ENCODE measurements at places on chromosomes 7 and 10.
A peak's percentile ranks its signal among the peaks of the same experiment; 100 is the strongest.

DNA sequence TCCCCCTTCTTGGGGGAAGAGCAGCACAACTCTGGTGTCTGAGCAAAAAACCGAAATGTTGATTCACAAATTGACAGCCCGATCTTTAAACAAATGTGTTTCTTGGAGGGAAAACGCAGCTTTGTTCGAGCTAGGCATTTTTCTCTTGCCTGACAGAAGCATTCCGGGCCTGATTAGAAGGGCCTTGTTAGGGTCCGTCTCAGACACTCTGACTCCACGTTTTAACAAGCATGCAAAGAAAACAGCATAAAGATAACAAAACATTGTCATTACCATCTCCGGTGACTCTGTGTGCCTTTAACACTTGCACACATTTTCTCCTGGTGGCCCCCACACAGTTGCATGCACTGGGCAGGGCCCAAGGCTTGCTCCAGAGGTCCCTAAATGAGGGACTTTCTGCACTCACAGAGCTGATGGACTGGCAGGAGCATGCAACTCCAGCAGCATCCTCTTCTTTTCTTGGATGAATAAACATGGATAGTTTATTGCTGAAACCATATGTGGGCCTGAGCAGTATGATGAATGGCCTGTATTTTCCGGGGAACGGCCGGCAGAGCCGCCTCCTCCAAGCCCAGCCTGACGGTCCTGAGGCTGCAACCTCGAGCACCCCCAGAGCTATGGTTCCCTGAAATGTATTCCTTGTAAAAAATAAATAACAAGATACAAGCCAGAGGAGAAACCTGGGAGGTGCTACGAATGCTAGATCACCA lies 50.9 kb downstream of the EBF3 start:
- no peak for DNase-seq

DNA sequence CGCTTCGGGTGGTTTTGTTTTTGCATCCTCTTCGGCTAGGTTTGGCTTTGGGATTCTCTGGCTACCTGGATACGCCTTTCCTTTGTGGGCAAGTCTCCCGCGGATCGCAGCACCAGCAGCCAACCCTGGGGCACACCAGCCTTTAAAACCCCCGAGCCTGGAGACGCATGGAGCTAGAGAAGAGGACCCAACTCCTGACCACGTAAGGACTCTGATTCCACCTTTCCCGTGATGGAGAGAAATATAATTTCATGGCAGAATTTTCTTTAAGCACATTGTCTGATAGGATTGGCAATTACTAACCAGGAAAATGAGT lies 535.4 kb upstream of the GALNT17 start:
- no peak for DNase-seq

GRCh38 chr10:7706534-7707073 lies 3.5 kb downstream of the ITIH2 start:
- DNase-seq: no peak

DNA sequence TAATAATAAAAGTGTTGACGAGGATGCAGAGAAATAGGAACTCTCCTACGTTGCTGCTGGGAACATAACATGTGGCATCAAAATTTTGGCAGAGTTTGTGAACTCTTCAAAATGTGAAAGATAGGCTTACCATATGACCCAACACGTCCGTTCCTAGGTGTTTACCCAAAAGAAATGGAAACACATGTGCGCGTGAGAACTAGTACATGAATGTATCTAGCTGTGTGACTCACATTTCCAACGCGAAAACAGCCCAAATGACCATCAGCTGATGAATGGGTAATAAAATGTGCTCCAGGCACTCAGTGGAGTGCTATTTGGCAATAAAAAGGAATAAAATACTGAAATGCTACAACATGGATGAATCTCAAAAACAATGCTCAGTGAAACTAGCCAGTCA lies 10.4 kb upstream of the ELFN1 start:
- no peak for DNase-seq

GRCh38 chr10:127887541-127888415 lies 5.0 kb downstream of the CLRN3 start:
- DNase-seq: no peak

DNA sequence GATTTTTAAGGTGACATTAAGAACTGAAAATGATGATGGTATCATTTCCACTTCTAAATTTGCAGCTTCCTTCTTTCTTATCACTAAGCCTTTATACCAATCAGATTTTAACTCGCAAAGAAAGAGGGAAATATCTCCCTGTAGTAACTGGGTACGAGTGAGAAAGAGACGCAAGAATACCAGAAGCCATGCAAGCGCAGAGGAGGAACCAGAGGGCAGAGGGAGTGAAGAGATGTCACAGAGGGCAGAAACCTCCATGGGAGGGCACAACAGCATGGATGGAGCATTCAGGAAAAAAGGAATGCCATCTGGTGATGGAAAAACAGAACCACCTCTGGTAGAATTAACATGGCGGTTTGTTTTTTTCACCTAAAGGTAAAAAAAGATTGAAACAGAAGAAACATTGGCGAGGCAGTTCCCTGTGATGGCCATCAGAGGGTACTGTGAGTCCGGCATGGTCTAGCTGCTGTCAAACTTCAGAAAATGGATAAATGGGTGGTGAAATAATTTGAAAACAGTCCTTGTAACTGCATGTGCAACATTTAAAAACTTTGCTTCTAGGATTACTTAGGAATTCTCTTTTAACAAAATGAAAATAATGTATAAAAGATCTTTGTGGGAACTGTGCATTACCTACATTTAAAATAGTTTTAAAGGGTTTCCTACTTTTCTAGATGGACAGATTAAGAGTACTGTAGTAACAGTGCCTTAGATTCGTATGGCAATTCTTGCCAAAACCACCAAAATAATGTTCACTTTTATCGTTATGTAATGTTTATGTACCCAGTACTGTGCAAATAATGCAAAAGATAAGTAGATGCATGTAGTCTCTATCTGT lies 91.8 kb downstream of the ARHGAP12 start:
- no peak for DNase-seq

- no peak for DNase-seq
These were observed 17.3 kb downstream of the ABCB4 start for GRCh38 chr7:87458148-87458547.

- no peak for DNase-seq
These were observed 229.2 kb downstream of the KCND2 start for GRCh38 chr7:120502132-120502531.

GRCh38 chr7:5780801-5781496 lies 514 bp downstream of the RNF216 start:
- peak; percentile 17 for DNase-seq

DNA sequence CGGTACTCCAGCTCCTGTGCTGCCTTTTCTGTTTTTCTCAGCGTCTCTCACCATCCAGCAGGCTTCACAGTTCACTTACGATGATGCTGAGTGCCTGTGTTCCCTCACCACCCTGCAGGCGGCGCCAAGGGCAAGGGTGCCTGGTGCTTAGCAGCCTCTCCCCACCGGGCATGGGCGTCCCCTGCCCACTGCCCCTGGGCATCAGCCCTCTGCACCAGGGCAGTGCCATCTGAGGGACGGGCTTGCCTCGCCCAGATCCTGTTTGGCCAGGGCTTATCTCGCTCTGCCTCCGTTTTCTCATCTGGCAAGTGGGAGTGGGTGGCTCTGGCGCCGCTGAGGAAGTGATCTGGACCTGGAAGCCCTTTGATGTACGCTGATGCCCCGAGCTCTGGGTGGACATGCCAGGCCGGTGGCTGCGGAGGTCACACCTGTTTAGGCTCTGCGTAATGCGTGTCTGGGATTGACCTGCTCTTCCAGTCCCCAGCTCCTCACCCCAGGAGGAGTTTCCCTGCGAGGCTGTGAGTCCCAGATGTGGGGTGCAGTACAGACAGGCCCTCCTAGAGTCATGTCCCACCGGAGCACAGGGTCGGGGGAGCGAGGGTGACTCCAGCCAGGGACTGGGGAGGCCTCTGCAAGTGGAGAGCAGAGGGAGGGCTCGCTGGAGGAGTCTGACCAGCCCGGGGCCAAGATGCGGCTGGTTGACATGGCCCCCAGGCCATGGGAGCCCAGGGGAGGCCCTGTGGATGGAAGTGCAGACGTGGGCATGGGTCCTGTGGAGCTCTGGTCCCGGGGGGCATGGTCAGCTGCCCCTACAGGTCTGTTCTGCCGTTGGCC lies 11.8 kb downstream of the TTYH3 start:
- no peak for DNase-seq

DNA sequence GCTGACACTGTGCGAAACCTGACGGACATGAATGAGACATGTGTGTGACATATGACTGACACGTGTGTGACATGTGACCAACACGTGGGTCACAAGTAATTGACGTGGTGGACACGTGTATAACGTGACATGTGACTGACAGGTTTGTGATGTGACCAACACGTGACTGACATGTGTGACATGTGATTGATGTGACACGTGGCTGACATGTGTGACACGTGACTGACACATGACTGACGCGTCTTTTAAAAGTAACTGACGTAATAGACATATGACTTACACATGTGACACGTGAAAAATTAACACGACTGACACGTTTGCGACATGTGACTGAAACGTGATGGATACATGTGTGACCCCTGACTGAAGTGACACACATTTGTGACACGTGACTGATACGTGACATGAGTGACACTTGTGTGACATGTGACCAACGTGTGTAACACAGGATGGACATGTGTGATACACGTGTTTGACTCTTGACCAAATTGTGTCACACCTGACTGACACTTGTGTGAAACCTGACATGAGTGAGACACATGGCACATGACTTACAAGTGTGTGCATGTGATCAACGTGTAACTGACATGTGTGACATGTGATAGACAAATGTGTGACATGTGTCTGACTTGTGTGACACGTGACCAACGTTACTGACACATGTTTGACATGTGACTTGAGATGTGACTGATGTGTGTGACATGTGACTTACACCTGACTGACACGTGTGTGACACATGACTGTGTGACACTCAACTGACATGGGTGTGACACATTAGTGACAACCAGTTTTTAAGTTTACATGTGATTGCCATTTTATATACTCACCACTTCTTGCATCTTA lies 56.9 kb downstream of the ZNF92 start:
- DNase-seq: no peak

- no peak for DNase-seq
These were observed 180.7 kb upstream of the PFKP start for GRCh38 chr10:2886662-2887061.

- DNase-seq: peak; percentile 35
These were observed at the start of gene CELF2 for GRCh38 chr10:11017570-11018431. CELF2 (plus strand) TSS chr10:11017872; CDS start chr10:11018090, 218 bp downstream.

GRCh38 chr7:148159331-148159730 lies 431.2 kb upstream of the C7orf33 start:
- DNase-seq: no peak

GRCh38 chr7:3338161-3338560 lies 37.1 kb downstream of the SDK1 start:
- no peak for DNase-seq

GRCh38 chr10:77855404-77856155 lies 71.0 kb downstream of the DLG5 start:
- no peak for DNase-seq

DNA sequence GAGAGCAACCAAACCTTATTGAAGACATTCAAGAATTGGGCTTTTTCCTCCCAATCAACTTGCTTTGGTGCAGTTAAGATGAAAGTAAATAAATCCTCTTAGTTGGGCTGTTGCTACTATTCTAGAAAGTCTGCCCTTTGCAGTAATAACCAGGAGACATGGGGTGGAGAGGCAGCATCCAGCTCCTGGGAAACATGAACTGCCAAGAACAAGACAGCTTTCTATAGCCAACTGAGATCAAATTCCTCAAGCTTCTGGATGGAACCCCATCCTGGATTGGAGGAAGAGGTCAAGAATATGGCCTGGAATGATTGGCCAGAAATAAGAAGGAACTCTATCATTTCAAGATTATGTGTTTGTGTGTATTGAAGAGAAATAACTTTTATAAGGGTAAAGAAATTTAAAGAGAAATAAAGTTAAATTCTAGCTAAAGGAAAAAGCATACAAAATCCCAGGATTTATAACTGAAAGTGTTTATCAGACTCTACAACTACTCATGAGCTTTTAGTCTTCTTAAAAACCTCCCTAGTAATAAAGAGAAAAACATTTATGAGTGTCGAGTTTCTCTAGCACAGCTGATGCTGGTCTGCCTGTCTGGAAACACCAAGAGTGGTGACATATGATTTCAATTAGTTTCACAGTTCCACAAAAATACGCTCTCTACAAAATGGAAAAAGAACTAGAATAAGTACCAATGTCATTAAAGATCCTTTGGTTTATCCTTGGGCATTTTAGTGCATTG lies 70.1 kb upstream of the COL1A2 start:
- DNase-seq: no peak

DNA sequence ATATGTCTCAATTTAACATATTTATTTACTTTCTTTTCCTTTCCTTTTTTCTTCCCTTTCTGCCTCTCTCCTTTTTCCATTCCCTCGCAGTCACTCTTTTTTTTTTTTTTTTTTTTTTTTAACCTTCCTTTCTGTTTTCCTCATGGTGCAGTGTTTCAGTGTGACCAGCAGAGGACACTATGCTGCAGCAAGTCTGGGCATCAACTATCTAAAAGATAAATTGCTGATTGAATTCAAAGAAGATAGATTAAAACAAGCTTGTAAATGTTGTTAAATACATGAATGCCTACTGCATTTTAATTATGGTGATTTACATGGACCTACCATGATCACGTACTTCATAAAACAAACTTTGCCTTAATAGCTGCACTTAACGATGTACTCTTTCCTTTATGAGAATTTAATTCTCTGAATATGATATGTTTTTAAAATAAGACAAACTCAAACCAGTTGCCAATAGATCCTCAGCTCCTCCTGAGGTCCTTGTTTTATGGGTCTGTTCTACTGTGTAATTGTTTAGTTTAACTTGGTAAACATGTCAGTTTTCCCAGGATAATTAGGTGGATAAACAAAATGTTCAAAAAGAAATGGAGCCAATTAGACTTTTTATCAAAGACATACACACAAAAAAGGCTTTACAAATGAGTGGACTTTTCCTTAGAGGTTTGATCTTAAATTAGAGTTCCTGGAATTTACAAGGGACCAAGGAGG lies 101.0 kb upstream of the AGR3 start:
- no peak for DNase-seq

GRCh38 chr10:14645239-14645960 lies 129.3 kb downstream of the FAM107B start:
- DNase-seq: no peak

DNA sequence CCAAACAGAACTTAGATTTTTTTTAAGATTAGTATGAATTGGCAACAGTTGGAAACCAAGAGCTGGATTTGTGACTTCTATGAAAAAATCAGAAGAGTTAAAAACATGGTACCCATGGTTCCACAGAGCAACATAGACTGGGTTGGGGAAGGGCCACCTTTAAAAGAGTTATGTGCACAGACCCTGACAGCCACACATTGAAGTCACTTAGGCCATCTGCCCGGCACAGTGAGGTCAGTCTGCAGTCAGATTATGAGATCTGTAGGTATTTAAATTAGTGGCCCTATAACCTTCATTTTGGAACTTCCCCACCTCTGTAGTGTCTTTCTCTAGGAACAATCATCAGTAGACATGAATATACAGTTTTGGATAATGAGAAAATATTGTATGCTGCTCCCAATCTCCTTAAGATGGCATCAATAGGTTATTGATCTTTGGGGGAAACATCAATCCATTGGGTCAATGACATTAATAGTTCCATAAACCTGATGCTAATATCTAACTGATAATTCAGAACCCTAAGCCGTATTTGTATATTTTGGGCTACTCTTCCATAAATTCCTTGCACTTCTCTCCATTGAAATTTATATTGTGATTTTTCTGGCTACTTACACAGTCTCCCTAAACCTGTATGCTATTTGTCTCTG lies 7.0 kb downstream of the ANKRD1 start:
- no peak for DNase-seq
